ENCODE measurements at places on chromosomes 11 and 22.
A peak's percentile ranks its signal among the peaks of the same experiment; 100 is the strongest.

GRCh38 chr11:62337303-62338181 is at the start of gene ASRGL1:
Gene ASRGL1 (plus strand): TSS chr11:62337448. CDS start chr11:62337978, 530 bp downstream.
- H3K4me1 ChIP-seq = no peaks in the 10 kb centered on the region
- H3K4me3 ChIP-seq = no peak within 1 kb of the TSS
- H3K27me3 ChIP-seq = no peaks in the 10 kb centered on the region
- H3K36me3 ChIP-seq = no peaks in the 10 kb centered on the region

DNA sequence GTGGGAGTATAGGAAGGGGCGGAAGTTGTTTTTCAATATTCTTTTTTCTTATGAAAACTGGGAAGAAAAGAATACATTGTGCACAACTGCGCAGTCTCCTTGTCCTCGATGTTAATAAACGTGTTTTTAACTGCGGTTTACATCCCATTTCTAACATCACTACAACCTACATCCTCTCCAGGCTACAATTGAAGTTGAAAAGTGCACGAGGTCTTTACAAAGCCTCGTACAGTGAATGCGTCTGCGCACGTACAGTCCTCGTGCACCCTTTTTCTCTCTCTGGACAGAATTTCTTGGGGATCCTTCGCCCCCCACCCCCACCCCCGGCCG is 102.4 kb downstream of the WT1 start:
- no peaks in the 10 kb centered on the region for H3K27me3 ChIP-seq
- no peak for DNase-seq
- H3K36me3 ChIP-seq = 0 out of 2 replicates have a peak, but pooled peaks cover 3% of the 10 kb centered on the region

DNA sequence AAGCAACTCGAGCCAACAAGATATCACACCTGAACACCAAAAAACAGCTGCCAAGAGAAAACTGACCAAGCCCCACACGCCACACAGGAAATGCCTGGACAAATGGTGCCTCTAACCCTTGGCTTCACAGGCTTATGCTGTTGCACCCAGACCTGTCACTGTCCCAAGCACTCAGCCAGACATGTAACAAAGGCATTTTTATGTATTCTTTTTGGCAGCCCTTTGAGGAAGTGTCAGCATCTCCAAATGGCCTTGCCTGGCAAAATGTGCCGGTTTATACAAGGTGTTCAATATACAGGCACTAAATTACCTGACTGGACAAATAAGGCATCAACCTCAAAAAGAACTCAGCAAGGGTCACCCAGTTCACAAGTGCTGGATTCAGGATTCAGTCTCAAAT is 6.1 kb downstream of the HDHD5 start:
- H3K4me1 ChIP-seq = no peaks in the 10 kb centered on the region
- no peak for DNase-seq
- no peak overlapping the region for H3K4me3 ChIP-seq
- no peaks in the 10 kb centered on the region for H3K36me3 ChIP-seq

- no peak overlapping the region for H3K27ac ChIP-seq
- DNase-seq = no peak
- H3K27me3 ChIP-seq = no peaks in the 10 kb centered on the region
- peaks cover 81% of the 10 kb centered on the region for H3K36me3 ChIP-seq
- H3K4me3 ChIP-seq = no peak overlapping the region
Measured at GRCh38 chr22:19789828-19790227, 29.2 kb downstream of the TBX1 start.

GRCh38 chr11:101907815-101908214 is 7.0 kb upstream of the CEP126 start:
- no peak for DNase-seq
- H3K27me3 ChIP-seq = peaks cover 5% of the 10 kb centered on the region
- H3K36me3 ChIP-seq = no peaks in the 10 kb centered on the region
- H3K27ac ChIP-seq = no peak overlapping the region

DNA sequence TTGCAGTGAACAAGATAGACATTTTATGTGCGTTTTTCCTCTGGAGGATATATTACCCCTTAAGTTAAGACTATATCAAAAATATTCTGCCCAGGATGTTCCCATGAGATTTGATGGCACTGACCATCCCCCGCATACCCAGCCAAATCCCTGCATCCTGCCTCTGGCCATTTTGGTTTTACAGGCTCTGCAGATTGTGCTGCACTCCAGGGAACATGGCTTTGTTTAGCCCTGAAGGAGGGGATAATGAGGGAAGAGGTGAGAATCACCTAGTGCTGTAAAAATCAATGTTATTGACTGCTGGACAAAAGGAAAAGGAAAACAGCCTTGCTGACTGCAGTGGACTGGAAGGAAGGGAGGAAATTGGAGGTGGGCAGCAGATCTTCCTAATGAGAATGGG is 717.4 kb downstream of the DLG2 start:
- no peak overlapping the region for H3K27ac ChIP-seq
- no peak for DNase-seq
- no peaks in the 10 kb centered on the region for H3K36me3 ChIP-seq
- H3K4me3 ChIP-seq = no peak overlapping the region
- no peaks in the 10 kb centered on the region for H3K4me1 ChIP-seq

GRCh38 chr11:64241491-64242374 is 838 bp downstream of the FKBP2 start:
- peaks cover 58% of the 10 kb centered on the region for H3K4me1 ChIP-seq
- no peaks in the 10 kb centered on the region for H3K27me3 ChIP-seq
- peak overlapping the region; percentile 75 for H3K27ac ChIP-seq
- peak overlapping the region; percentile 89 for H3K4me3 ChIP-seq
- peaks cover 58% of the 10 kb centered on the region for H3K36me3 ChIP-seq
- peak; percentile 100 for DNase-seq

DNA sequence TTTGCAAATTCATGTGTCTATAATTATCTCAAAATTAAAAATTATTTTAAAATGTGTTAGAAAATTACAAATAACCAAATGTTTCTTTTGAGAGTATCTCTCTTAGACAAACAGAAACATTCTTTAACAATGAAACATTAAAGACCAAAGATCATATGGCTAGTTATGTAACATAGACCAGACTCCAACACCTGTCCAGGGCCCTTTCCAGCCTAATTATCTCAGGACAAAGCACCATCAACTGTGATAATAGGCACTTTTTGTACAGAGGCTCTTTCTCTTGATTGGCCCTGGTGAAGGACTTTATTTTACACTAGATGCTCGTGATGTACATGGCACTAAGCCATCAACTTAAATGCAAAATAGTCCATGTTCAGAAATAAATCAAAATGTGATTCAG is 5.0 kb upstream of the PLEKHA7 start:
- H3K4me3 ChIP-seq = no peak overlapping the region
- peaks cover 25% of the 10 kb centered on the region for H3K27me3 ChIP-seq
- H3K27ac ChIP-seq = no peak overlapping the region
- no peaks in the 10 kb centered on the region for H3K4me1 ChIP-seq
- DNase-seq = no peak

DNA sequence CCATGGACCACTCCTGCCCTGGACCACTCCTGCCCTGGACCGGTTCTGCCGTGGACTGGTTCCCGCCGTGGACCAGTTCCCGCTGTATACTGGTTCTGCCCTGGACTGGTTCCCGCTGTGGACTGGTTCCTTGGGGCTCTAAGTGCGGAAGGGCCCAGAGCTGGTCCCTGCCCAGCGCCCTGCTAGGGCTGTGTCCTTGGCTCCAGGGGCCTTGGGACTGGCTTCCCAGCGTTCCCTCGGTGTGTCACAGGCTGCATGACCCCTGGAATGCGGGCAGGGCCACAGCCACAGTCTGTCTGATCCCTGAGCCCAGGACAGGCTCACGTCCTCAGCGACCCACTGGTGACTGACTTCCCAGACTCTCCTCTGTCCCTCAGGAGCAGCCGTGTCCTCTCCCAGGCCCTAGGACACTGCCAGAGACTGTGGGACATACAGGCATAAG is 412.2 kb downstream of the TBC1D22A start:
- DNase-seq = no peak
- H3K27me3 ChIP-seq = no peaks in the 10 kb centered on the region
- no peaks in the 10 kb centered on the region for H3K4me1 ChIP-seq
- peaks cover 16% of the 10 kb centered on the region for H3K36me3 ChIP-seq

DNA sequence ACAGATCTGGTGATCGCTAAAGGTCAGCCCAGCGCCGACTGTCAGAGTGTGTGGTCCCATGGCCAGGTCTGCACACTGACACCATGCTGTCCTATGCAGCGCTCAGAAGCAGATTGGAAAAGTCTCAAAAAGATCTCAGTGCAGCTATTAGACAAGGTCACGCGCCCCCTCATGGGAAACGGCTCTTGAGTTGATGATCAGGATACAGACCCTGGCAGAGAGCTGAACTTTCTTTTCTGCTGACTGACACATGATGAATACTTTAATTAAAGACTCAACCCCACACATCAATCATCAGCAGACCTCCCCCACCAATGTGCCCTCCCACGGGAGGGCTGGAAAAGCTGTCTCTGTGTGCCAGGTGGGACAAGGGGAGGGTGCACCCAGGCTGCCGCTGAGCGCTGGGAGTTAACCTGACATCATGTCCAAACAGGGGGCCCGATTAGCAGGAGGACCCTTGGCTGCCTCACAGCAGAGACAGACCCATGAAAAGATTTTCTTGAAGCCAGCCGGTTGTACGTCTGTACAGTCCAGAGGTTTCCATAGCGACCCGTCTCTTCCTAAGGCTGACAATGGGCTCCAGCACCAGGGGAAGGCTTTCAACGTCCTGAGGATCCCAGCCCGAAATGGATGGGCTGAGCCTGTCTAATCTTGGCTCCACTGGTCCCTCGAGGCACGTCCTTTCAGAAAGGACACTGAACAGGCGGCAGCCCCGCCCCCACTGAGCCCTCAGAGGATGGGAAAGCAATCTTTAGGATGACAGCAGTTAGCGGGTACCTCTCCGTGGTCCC is 26.9 kb downstream of the RASD2 start:
- H3K4me3 ChIP-seq = no peak overlapping the region
- H3K4me1 ChIP-seq = no peaks in the 10 kb centered on the region
- DNase-seq = no peak
- H3K27me3 ChIP-seq = no peaks in the 10 kb centered on the region
- no peaks in the 10 kb centered on the region for H3K36me3 ChIP-seq
- H3K27ac ChIP-seq = no peak overlapping the region

- H3K36me3 ChIP-seq = no peaks in the 10 kb centered on the region
- no peak for DNase-seq
- no peak overlapping the region for H3K4me3 ChIP-seq
- H3K27me3 ChIP-seq = no peaks in the 10 kb centered on the region
- H3K27ac ChIP-seq = no peak overlapping the region
Measured at GRCh38 chr11:31780480-31780971, 30.6 kb downstream of the PAX6 start.

- H3K36me3 ChIP-seq = no peaks in the 10 kb centered on the region
- no peak overlapping the region for H3K4me3 ChIP-seq
- no peaks in the 10 kb centered on the region for H3K4me1 ChIP-seq
- DNase-seq = no peak
Measured at GRCh38 chr11:112558691-112559090, 298.0 kb upstream of the PLET1 start.

All from DND-41 (cell line).